ENCODE measurements at places on chromosomes 12 and 14. TPM values are rescaled to one million over a fixed set of nuclear protein-coding genes. Genes with fewer than 3 reads are reported as not detected.

Gene DGKA
- total RNA-seq: 364 TPM

Gene IL22
- total RNA-seq: not detected

Gene ACRBP
- total RNA-seq: 5.1 TPM

Gene LALBA
- not detected for total RNA-seq

Gene OR6C74
- total RNA-seq: not detected

Gene ZNF385A
- total RNA-seq: 7.3 TPM

Gene KRT8
- 2,452 TPM for total RNA-seq

Gene LTBR
- 113 TPM for total RNA-seq

Gene ZDHHC22
- not detected for total RNA-seq

DNA sequence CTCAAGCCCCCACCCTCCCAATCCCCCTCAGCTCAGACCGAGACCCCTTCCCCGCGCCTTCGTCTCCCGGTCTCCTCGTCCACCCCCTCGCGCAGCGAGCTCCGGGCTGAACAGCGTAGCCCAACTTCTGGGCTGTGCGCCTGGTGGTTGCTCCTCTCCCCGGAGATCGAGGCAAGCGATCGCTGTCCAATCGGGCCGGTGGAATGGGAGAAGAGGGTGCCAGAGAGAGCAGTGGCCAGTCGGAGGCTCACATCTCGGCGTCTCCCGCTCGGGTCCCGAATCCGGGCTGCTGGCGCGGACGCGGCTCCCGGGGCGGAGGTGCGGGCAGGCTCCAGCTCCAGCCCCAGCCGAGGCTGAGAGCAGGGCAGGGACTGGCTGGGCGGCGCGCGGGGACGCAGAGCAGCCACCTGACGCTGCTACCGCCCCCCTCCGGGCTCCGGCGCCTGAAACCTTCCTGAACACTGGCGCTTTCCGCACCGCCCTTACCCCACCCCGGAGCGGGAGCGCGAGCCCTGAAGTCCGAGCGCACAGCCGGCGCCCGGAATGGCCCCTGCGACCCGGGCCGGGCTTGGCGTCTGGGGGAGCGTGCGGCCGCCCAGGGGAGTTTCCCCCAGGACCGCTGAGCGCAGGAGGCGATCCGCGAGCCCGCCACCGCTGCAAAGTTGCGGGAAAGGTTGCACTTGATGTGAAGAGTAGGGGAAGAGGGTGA, 508 bp upstream of the KCNH5 start:
- H3K4me3 ChIP-seq: no peak overlapping the region
- peaks cover 20% of the 10 kb centered on the region for H3K27me3 ChIP-seq
- peak; percentile 41 for DNase-seq

DNA sequence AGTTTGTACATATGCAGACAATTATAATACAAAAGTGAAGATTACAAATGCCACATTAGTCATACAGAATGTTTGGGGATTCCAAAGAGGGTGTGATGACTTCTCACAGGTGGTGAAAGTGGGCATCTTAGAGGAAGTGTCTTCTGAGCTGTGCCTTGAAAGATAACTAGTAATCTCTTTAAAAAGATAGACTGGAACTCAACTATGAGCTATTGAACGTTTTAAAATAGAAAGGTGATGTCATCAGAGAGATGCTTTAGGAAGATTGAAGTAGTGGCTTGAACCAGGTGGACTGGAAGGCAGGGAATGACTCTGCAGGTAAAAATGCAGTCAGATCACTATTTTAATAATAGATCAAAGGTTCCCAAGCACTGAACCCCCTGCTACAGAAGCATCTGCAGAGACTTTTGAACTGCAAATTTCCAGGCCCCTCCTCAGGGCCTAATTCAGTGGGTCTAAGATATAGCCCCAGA, 50.3 kb downstream of the SYT1 start:
- DNase-seq: no peak
- H3K4me3 ChIP-seq: no peak overlapping the region
- H3K27me3 ChIP-seq: no peaks in the 10 kb centered on the region
- no peaks in the 10 kb centered on the region for H3K36me3 ChIP-seq
- no peaks in the 10 kb centered on the region for H3K4me1 ChIP-seq

GRCh38 chr12:29725587-29726320, 58.0 kb downstream of the TMTC1 start:
- no peaks in the 10 kb centered on the region for H3K36me3 ChIP-seq
- H3K27ac ChIP-seq: no peak overlapping the region
- no peak overlapping the region for H3K4me3 ChIP-seq
- H3K27me3 ChIP-seq: no peaks in the 10 kb centered on the region
- H3K4me1 ChIP-seq: no peaks in the 10 kb centered on the region

DNA sequence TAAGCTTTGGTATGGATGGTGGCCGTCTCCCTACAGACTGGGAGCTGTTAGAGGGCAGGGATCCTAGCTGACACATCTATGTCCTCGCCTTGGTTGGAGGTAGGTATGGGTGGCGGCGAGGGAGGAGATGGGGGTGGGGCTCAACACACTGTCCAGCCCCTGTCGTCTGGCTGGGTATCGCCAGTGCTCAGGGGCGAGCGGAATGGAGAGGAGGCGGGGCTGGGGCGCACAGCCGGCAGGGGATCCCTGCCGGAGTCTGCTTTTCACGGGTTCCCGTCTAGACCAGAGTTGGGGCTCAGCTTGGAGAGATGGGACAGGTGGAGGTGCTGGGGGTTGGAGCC, 16.1 kb downstream of the TAMALIN start:
- H3K27ac ChIP-seq: peak overlapping the region; percentile 92
- DNase-seq: peak; percentile 46
- H3K4me1 ChIP-seq: peaks cover 16% of the 10 kb centered on the region
- peak overlapping the region; percentile 42 for H3K4me3 ChIP-seq
- no peaks in the 10 kb centered on the region for H3K36me3 ChIP-seq
- no peaks in the 10 kb centered on the region for H3K27me3 ChIP-seq

GRCh38 chr14:56491299-56492285, 88.0 kb upstream of the TMEM260 start:
- H3K27ac ChIP-seq: no peak overlapping the region
- peaks cover 2% of the 10 kb centered on the region for H3K4me1 ChIP-seq

DNA sequence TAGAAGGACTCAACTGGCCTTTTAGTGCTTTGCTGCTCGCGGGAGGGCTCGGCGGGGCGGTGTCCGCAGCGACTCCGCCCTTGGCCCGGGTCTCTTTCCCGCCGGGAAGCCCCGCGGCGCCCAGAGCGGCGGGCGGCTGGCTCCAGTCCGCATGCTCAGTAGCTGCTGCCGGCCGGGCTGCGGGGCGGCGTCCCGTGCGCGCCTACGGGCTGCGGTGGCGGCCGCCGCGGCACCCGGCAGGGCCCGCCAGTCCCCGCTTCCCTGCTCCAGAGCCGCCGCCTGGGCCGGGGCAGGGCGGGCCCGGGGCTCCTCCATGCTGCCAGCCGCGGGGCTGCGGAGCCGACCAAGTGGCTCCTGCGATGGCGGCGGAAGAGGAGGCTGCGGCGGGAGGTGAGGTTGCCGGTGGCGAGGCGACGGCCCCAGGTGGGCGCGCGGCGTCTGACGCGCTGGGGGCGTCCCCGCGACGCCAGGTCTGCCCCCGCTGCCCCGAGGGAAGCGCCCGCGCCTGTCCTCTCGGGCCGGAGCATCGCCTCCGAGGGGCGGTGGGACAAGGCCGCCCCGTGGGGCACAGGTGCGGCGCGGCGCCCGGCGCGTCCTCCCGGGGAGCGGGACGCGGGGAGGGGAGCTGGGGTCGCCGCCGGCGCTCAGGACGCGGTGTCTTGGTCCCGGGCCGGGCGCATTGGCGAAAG, at the start of gene BMAL2:
Gene BMAL2 (plus strand): TSS at position 123 of the 689 bp plus-strand sequence. CDS start 237 bp downstream, at position 360.
- H3K27me3 ChIP-seq: no peaks in the 10 kb centered on the region
- no peaks in the 10 kb centered on the region for H3K4me1 ChIP-seq
- no peaks in the 10 kb centered on the region for H3K36me3 ChIP-seq
- H3K4me3 ChIP-seq: peak within 1 kb of the TSS; percentile 77
- DNase-seq: no peak

DNA sequence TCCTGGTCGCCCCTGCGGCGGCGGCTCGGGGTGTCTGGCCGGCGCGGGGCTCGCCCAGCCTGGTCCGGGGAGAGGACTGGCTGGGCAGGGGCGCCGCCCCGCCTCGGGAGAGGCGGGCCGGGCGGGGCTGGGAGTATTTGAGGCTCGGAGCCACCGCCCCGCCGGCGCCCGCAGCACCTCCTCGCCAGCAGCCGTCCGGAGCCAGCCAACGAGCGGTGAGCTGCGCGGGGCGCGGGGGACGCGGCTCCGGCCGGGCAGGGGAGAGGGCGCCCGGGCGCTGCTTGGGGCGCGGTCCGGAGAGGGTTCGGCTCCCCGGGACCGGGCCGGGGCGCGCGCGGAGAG, at the start of gene LGALS3:
Gene LGALS3 (plus strand): TSS at position 167 of the 342 bp plus-strand sequence. CDS start 8,122 bp downstream, outside the sequence.
- peak within 1 kb of the TSS; percentile 97 for H3K27ac ChIP-seq
- peak; percentile 49 for DNase-seq
- no peaks in the 10 kb centered on the region for H3K27me3 ChIP-seq

DNA sequence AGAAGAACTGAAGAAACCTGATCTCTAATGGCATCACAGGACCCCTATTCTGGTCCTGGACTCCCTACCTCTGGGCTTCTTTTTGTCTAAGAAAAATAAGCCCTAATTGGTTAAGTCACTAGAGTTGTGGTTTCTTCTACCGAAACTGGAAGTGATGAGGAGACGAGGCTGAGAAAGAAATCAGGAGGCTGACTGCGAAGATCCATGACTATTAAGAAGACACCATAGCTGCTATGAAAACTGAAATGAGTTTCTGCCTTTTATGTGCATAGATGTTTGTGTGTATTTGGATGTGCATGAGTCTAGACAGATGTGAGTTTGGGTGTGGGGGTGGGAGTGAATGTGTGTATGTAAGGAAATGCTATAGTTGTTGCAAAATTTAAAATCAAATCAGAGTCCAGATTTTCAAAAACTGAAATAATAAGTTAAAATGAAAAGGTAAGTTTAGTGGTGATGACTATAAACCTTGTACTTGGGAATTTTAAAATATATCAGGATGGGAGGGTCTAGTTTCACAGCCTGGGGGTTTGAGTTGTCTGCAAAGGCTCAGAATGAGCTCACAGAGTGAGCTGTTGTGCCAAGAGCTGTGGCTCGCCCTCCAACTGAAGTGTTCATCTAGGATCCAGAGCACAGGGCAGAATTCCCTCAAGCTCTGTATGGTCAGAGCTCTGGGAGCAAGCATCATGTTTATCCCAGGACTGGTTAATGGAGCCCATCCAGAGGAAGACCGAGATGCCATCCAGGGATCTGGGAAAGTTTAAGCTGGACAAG, 94.9 kb downstream of the VCPKMT start:
- H3K27ac ChIP-seq: no peak overlapping the region
- no peaks in the 10 kb centered on the region for H3K4me1 ChIP-seq
- no peaks in the 10 kb centered on the region for H3K36me3 ChIP-seq
- no peak for DNase-seq

DNA sequence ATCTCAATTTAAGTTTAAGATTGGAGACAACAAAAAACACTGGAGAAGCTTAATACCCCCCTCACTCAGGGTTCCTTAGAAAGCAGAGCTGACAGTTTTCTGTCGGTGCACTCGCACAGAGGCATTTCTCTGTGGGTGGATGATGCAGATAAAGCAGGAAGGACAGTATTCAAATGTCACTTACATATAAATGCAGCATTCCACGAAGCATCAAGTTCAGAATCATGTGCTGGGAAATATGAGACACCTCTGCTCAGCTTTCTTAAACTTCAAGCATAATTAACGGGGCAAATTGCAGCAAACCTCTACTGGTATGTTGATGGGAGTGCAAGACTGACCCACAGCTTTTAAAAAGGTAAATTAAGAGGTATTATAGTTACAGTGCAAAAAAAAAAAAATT, 68.7 kb downstream of the DICER1 start:
- no peaks in the 10 kb centered on the region for H3K36me3 ChIP-seq
- no peak overlapping the region for H3K4me3 ChIP-seq
- no peaks in the 10 kb centered on the region for H3K27me3 ChIP-seq
- no peak overlapping the region for H3K27ac ChIP-seq
- no peak for DNase-seq

DNA sequence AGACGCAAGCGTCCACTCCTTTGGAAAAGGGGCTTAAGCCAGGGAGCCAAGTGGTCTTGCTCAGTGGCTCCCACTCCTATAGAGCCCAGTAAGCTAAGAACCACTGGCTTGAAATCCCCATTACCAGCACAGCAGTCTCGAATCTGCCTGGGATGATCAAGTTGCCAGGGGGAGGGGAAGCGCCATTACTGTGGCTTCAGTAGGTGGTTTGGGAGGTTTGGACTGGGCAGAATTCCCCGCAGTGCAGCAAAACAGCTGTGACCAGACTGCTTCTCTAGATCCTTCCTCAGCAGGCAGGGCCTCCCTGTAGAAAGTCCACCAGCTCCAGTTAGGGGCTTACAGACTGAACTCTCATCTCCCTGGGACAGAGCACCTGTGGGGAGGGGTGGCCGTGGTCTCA, 115.4 kb downstream of the TMEM117 start:
- DNase-seq: no peak
- peaks cover 5% of the 10 kb centered on the region for H3K36me3 ChIP-seq
- no peak overlapping the region for H3K4me3 ChIP-seq
- no peak overlapping the region for H3K27ac ChIP-seq

- no peaks in the 10 kb centered on the region for H3K4me1 ChIP-seq
- H3K27ac ChIP-seq: no peak overlapping the region
- no peaks in the 10 kb centered on the region for H3K27me3 ChIP-seq
Observed at GRCh38 chr12:23217158-23217557, 592.2 kb downstream of the ETNK1 start.

DNA sequence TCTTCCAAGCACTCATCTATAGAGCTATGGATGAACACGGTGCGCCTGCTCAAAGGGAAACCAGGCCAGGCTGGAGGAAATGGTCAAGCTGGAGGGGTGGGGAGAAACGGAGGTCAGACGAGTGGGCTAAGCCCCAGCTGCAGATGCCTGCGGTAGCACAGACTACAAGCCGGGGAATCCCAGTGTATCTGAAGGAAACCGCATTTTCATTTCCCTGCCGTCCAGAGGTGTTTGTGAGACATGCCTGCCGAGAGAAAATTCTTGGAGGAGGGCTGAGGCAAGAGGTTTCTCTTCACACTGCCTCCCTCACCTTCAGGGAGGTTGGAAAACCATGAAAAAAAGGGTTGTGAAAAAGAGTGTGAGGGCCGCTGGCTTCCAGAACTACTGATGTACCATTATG, 102.0 kb upstream of the FOXN3 start:
- H3K27ac ChIP-seq: no peak overlapping the region
- H3K27me3 ChIP-seq: no peaks in the 10 kb centered on the region
- no peaks in the 10 kb centered on the region for H3K36me3 ChIP-seq
- no peak overlapping the region for H3K4me3 ChIP-seq
- no peaks in the 10 kb centered on the region for H3K4me1 ChIP-seq

GRCh38 chr12:38886064-38886463, 19.3 kb downstream of the CPNE8 start:
- no peaks in the 10 kb centered on the region for H3K27me3 ChIP-seq
- H3K27ac ChIP-seq: no peak overlapping the region
- peak; percentile 55 for DNase-seq
- no peaks in the 10 kb centered on the region for H3K36me3 ChIP-seq
- H3K4me1 ChIP-seq: no peaks in the 10 kb centered on the region

DNA sequence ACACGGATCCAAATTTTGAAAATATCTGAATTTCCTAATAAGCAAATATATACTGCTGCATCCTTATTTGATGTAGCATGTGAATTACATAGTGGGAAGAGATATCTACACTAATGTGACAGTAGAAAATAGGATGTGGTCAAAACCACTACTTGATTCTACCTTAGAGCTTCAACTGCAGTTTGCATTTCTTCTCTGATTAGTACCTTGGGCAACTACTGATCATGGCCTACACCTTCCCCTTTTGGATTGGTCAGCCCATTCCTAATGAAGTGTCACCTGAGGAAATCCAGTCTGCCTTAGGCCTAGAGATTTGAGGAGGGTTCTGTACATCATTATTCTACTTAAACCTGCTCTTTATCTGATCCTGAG, 10.7 kb downstream of the LLPH start:
- no peaks in the 10 kb centered on the region for H3K36me3 ChIP-seq
- H3K4me1 ChIP-seq: no peaks in the 10 kb centered on the region
- no peak for DNase-seq
- no peak overlapping the region for H3K27ac ChIP-seq

All from Peyer's patch (tissue), 4 donors.